Activated naive CD4-positive, alpha-beta T cell treated with Interleukin-2 at 50 U/mL for 16 hours (primary cell): ENCODE measurements at places on chromosomes 3 and 15.

- DNase-seq = no peak
These were observed 273.6 kb downstream of the THRB start for GRCh38 chr3:24220859-24221657.

- DNase-seq = no peak
These were observed 127.1 kb downstream of the ABHD5 start for GRCh38 chr3:43817825-43818224.

- no peak for DNase-seq
These were observed 249.8 kb downstream of the AGBL1 start for GRCh38 chr15:86329311-86330013.

DNA sequence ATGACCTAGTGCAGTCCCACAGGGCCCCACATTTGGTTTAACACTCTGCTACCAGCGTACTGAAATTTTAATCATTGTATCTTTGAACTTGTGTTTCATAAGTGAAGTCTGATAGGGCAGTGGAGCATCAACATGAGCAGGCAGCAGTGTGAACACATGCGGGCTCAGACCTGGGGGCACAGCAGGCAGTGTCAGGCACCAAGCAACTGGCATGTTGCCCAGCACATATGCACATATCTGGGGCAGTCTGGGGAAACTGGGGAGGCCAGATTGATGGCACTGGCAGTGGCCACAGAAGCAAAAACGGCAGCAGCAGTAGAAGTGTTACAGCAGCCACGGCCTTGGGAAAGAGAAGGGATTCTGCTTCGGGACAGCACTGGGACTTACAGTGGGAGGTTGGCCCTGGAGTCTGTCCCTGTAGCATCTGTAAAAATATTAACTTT, 353.9 kb upstream of the KCNMB2 start:
- no peak for DNase-seq

- no peak for DNase-seq
These were observed 8.0 kb downstream of the POC1A start for GRCh38 chr3:52146189-52146588.

DNA sequence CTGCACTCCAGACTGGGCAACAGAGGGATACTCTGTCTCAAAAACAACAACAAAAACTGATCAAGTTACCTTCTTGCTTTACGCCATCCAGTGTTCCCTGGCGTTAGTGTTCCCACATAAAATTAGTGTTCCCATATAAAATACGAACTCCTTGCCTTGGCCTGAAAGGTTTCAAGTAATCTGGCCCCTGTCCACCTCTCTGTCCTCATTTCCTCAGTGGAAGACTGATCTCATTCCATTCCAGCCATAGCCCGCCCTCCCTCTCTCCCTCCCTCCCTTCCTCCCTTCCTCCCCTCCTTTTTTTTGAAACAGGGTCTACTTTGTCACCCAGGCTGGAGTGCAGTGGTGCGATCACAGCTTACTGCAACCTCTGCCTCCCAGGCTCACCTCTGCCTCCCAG, 2.8 kb upstream of the CAND2 start:
- no peak for DNase-seq

DNA sequence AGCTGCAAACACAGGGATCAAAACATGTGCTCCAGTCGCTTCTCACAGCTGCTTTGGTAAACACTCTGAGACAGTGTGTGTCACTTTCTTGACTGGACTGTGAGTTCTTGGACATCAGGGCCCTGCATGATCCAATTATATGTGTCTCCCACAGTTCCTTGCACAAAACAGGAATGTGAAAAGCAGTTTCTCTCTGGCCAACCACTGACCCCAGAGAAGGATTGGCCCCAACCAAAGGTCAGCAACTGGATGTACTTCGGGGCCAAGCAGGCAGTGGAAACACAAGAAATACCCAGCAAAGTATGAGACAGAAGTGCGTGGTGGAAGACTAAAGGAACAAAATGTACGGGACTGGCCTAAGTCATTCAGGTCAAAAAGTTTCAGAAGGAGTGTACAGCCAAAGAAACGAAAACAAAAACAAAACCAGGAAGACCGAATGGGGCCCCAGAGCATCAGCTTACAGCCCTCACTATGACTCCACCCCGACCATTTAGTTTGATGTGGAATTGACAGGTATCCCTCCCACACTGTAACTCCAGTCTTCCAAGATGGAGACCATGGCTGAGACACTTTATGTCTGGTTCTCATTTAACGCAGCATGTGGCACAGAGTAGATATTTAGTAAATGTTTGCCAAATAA, 76.7 kb upstream of the LPP start:
- DNase-seq = no peak

DNA sequence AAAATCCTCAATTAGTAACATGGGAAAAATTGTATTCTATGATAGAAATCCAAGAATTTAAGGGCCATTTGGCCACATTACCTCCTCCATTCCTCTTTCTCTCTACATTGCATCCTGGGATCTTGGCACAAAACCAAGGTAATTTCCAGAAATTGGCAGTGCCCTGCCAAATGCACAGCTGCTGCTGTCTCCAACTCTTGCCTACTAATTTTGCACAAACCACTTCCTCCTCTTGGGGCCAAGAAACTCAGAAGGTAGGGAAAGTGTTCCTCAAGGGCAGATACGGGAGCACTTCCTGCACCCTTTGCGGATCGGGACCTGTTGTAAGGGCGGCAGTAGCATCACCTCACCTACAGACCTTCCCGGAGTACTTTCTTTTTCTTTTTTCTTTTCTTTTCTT, 57.8 kb downstream of the MAP3K13 start:
- DNase-seq = no peak

- no peak for DNase-seq
These were observed 751.0 kb downstream of the VGLL3 start for GRCh38 chr3:86239946-86240345.

DNA sequence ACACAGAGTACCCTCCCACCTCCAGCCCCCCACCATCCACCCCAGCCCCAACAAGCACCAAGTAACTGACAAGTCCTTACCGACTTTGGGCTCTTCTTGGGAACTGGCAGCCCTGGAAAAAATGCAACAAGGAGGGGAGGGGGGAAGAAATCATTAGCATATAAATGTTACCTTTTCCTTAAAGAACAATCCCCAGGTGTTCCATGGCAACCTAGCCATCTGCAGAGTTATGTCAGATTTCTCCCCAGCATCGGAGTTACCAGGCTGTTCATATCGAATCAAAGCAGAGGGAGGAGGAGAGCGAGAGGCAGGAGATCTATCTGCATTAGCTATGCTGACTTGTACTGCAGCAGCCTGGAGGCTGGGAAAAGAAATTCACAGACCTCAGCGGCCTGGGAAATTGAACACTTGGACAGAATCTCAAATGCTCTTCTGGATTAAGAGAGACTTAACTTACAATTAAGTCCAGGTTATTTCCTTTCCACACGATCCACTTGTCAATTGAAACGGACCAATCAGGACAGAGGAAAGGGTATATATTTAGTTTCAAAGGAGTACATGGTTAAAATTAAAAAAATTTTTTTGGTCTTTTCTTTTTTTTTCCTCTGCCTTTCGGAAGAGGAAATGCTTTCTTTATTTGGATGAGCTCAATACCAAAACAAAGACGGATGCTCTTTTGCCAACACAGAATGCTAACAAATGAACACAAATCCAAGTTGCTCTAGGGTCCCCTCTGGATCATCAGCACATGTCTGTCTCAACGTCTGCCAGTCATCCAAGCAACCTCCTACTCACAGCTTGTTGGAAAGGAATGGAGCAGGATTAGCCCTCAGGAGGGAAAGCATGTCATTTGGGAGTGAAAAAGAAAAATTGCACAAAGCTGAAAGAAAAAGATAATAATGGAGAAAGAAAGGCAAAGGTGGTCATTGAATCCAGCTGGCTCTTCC, 637.1 kb downstream of the MAGI1 start:
- DNase-seq = no peak

DNA sequence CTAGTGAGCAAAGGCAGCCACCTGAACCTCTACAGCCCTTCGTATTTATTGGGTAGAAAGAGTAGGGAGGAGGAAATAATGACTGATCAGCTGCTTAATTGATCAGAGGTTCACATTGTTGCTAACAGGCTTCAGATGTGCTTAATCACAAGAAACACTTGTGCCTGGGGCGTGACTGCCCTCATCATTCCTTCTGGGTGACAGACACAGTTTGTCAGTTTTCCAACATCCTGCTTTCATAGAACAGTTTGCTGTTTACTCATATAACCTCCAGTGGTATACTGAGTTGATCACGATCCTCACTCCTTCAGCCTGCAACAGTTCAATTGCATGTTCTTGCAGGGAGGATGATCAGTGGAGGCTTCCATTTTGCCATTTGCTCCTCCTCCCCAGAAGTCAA, 13.6 kb upstream of the CASR start:
- no peak for DNase-seq

DNA sequence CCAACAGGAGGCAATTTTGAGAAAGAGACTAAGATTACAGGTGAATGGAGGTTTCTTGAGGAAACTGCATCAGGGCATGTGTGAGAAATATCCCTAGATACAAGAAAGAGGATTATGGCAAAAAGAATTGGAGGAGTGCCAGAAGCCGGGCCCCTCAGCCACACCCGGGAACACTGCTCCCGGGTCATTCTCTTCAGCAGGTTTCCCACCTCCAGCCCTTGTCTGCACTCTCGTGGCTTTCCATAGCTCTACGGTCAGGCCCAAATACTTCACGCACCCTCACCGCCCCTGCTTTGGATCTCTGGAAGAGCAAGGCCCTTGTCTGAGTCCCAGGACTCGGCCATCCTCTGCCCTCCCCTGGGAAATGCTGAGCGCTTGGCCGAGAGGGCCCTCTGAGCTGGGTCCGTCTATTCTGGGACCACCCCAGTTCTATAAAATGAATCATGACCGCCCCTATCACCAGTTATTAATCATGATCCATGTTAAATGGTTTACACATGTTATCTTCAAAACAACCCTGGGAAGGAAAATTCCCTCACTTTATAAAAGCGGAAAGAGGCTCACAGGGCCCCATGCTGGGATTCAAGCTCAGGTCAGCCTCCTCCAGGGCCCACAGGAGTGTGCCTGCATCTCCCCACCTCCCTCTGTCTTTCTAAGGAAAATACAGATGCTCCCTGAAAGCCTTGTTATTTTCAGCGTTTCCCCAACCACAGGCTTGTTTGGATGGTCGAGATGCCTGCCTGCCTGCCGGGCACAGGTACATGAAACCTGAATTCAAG, 38.8 kb upstream of the SPTBN5 start:
- no peak for DNase-seq

GRCh38 chr3:153247331-153248330, 85.6 kb downstream of the RAP2B start:
- DNase-seq = no peak

- DNase-seq = no peak
These were observed 42.5 kb downstream of the CCDC12 start for GRCh38 chr3:46934072-46934471.

GRCh38 chr3:133197619-133198018, 159.4 kb downstream of the TMEM108 start:
- DNase-seq = no peak

GRCh38 chr3:130795396-130795795, 48.8 kb upstream of the PIK3R4 start:
- DNase-seq = no peak

DNA sequence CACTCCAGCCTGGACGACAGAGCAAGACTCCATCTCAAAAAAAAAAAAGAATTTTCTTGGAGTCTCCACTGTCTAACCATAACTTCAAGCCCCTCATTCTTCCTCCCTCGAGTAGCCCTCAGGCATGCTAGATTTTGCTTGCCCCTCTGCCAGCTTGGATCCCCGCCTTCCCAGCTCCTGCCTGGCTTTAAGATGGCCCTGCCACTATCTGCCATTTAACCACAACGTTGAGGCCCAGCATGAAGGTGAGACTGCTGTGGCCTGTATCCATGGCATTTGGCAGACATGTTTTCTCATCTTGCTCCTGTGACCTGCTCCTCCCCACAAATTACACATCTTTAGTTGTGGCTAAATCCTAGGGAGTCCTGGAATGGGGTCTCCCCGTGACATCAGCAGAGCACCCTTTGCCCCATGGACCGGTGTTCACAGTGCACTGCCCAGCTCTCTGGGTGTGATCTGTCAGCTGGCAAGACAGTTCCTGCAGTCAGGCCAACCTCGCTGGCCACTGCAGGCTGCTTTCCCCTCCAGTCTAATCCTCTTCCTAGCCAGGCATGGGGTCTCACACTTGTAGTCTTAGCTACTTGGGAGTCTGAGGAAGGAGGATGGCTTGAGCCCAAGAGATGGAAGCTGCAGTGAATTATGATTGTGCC, 10.4 kb downstream of the VPS18 start:
- no peak for DNase-seq

DNA sequence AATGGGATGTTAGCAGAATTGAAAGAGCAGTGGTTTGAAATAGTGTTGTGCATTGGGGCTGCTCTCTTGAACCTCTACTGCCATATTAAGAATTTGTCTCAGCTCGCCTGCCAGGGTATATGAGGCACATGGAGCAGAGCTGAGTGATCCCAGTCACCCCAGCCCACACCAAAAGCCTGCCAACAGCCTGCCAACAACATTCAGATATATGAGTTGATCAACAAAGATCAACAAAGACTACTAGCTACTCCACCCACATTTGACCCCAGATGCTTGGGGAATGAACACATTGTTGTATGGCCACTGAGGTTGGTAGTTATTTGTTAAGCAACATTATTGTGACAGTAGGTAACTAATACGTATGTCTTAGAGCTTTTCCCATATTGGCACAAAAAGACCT, 570.9 kb upstream of the IL12A start:
- DNase-seq = no peak

DNA sequence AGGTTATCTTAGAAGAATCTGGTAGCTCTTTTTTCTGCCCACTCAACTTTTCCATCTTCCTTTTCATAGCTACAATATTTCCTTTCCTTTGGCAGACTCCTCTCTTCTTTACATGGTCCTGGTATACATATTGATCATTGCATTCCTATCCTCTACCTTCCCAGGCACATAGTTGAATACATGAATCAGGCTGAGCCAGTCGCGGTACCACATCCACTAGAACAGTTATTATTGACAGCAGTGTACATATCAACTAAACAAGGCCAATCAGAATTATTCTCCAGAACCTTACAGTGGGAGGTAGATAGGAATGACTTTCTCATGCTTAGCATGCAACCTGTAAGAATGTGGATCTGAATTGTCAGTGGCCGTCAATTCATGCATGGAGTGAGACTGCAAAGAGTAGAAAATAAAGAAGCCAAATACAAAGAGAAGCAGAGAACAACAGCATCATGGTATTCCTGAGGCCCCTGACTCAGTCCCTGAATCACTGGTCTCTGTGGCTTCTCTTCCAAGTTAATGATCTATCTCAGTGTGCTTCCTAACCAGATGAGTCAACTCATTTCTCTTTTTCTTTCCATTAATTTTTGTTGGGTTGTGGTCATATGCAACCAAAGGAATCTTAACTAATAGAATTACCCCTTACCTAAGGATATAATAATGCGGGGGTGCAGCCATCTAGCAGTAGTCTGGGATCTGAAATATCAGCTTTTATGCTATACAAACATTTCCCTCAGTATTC, 60.9 kb upstream of the DCBLD2 start:
- no peak for DNase-seq

GRCh38 chr3:192482391-192482790, 244.9 kb downstream of the FGF12 start:
- no peak for DNase-seq

GRCh38 chr3:186783731-186784515, 546 bp downstream of the EIF4A2 start:
- DNase-seq = peak; percentile 76
